ENCODE measurements at places on chromosomes 7 and 10. TPM values are rescaled to one million over a fixed set of nuclear protein-coding genes. Genes with fewer than 3 reads are reported as not detected.

HOXA10 gene
- total RNA-seq, result 63.1 TPM

AKR1C8 gene
- not detected for total RNA-seq

TMEM248 gene
- 93.8 TPM for total RNA-seq

TBX20 gene
- total RNA-seq, result not detected

OR2A7 gene
- 0.33 TPM for total RNA-seq

HTR7 gene
- 0.83 TPM for total RNA-seq

ZP3 gene
- total RNA-seq, result not detected

ABCB1 gene
- 4.6 TPM for total RNA-seq

CUBN gene
- total RNA-seq, result 1.1 TPM

LRRTM3 gene
- total RNA-seq, result not detected
